ENCODE measurements at places on chromosomes 12 and 14.

- peak; percentile 77 for DNase-seq
Observed at GRCh38 chr14:100434033-100434601, 111.0 kb downstream of the SLC25A47 start.

DNA sequence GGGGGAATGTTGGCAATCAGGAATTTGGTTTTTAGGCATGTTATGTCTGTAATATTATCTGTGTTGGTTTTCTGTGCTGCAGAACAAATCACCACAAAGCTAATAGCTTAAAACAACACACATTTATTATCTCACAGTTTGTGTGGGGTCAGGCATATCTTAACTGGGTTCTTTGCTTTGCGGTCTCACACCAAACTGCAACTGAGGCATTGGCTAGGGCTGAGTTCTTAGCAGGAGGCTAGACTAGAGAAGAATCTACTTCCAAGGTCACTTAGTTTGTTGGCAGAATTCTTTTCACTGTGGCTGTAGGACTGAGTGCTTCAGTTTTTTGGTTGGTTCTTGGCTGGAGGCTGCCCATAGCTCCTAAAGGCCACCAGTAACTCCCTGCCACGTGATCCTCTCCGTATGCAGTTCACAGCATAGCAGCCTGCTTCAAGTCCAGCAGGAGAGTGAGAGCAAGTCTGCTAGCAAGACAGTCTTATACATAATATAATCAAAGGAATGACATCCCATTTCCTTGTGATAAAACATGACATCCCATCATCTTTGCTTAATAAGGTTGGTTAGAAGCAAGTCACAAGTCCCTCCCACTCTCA lies 21.6 kb downstream of the ATF1 start:
- DNase-seq, result no peak

- no peak for DNase-seq
Observed at GRCh38 chr12:30814295-30814655, 59.5 kb upstream of the CAPRIN2 start.

GRCh38 chr12:44157359-44157758 lies 321.5 kb downstream of the TMEM117 start:
- DNase-seq, result no peak

- DNase-seq, result no peak
Observed at GRCh38 chr14:60655898-60656685, 6.8 kb upstream of the SIX1 start.

DNA sequence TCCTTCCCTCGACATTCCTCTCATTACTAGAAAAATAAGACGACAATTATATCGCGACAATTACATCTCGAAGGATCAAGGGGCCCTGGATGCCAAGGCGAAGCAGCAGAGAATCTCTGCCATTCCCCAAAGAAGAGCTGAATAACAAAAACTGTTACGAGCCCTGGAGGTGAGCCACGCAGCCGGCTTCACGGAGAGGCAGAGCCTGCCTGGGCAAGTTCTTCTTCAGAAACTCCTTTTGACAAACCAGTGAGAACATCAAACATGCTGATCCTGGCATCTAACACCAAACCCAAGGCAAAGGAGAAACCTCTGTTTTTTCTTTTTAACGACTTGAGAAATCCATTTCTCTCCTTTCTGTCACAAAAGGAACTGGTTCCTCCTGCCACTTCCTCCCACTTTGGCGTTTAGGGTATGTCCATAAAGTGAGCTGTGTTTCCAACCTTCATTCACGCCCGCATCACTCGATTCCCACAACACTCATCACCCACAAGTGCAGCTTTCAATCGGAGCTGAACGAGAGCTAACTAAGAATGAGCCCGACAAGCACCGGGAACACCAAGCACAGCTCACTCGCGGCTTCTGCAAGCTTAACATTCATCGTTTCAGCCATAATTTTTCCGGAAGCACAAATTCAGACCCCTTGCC lies 21.5 kb downstream of the CCDC88C start:
- DNase-seq, result peak; percentile 63

DNA sequence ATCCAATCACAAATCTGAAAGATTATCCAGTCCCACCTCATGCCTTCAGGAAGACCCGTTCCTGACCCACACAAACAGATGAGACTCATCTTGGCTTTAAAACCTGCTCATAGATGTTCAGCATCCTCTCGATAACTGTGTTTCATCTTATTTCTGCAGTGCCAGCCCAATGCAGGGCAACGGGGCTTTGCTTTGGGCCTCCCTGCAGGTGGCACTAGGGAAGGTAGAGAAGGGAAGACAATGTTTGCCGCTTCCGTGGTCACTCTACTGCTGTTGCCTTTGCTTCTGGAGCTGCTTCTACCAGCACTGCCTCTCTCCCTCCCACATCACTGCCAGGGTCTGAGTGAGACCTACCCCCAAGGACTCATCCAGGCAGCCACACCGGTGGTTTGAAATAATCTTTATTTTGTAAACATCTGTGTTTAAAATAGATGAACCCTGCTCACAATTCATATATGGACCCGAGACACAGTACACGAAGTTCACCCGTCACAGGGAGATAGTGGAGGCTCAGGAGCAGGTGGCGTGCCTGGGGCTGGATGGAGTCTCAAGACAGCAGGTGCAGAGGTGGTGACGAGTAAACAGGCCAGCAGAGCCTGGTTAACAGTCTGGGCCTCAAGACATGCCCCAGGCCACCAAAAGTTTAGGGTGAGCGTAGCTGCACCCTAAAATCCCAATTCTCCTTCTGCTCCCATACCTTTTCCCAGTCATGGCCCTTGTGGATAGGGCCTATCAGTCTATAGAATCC lies 3.1 kb upstream of the GPX2 start:
- DNase-seq, result no peak

- DNase-seq, result no peak
Observed at GRCh38 chr12:121222847-121223246, 12.9 kb downstream of the P2RX4 start.

DNA sequence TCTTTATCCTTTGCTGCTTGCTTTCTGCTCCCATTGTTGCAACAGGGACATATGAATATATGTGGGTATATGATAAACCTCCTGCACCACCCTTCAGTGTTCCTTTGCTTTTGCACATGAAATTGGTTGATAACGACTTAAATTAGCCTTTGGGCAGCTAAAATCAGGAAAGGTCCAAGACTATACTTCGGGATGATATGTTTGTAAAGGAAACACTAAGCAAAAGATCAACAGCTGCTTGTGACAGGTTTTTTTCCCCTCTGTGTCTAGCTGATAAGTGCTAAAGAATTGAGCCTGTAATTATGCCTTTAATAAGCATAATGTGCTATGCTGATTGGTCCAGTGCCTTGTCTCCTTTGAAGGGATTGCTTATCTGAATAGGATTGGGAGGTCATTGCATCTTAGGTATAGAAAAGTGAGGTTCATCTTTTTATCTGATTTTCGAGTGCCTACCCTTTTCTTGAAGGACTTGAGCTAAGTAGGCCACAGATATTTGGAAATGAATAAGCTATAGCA lies 59.4 kb downstream of the PPHLN1 start:
- DNase-seq, result no peak

GRCh38 chr12:76464631-76465166 lies 94.9 kb downstream of the OSBPL8 start:
- DNase-seq, result no peak

Data from suppressor macrophage (primary cell).